Activated CD4-positive, alpha-beta T cell treated with anti-CD3 and anti-CD28 coated beads, Interleukin-2, amount 50 U/mL, for 24 hours (primary cell): ENCODE measurements at places on chromosomes 12 and 14.

DNA sequence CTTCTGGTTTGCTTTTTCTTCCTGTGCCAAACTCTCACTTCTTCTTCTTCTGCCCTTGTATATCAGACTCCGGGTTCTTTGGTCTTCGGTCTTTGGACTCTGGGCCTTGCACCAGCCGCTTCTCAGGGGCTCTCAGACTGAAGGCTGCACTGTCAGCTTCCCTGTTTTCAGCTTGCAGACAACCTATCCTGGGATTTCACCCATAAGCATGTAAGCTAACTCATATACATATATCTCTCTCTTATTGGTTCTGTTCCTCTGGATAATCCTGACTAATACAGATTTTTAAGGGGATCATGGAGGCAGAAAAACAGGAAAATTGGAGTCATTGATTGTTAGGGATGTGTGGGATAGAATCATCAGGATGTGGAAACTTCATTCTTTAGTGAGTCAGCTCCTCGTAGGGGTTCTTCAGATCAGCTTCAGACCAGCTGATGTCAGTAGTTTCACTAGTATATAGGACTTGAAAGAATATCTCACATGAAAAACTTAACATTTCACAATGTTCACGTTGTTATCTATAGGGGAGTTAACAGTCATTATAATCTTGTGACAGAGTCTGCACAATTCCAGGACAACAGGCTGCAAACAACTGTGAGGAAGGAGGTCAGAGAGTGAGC, 102.9 kb downstream of the RASSF9 start:
- no peak for DNase-seq

DNA sequence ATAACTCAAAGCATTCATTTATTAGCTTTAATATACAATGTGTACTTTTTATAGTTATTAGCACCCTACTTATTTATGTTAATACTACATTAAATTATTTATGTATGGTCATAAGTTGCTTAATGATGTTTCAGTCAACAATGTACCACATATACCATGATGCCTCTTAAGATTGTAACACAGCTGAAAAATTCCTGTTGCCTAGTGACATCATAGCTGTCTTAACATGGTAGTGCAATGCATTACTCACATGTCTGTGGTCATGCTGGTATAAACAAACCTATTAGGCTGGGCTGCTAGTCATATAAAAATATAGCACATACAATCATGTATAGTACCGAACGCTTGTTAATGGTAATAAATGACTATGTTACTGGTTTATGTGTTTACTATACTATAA, 120.4 kb downstream of the ANO6 start:
- DNase-seq, result no peak

DNA sequence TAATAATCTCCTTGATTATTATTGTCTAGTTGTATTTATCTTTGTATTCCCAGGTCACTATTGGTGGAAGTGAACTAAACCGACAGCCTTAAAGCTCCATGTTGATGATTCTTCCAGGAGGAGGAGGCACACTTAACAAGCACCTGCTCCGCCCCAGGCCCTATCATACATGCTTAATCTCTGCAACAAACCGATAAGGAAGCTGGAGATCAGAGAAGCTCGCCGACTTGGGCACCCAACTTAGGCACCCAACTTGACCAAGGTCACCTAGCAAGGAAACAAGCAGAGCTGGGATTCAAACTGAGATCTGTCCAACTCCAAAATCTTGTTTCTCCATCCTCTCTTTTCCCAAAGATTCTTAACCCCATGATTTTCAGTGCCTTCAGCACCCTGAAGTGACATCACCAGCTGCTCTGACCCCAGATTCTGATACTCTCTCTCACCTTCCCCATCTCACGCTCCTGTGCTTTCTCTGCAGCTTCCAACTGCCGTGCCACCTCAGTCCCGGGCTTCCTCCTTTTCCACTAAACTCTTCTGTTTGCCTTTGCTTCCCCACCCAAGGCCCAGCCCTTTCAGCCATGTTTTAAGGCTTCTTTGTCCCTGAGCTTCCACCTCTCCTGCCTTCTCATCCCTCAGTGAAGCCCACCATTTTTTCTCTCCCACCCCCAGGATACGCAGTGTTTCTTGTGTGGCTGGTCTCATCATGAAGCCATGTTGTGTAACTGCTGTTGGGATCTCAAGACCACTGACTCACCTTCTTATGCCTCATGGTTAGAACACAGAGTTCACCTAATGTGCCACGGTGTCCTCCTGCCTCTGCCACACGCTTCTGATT, 6.6 kb upstream of the KRT18 start:
- no peak for DNase-seq

- no peak for DNase-seq
These were observed 24.9 kb upstream of the RHOJ start for GRCh38 chr14:63179383-63179782.

GRCh38 chr12:58950739-58951100, 30.4 kb upstream of the LRIG3 start:
- no peak for DNase-seq

- DNase-seq, result no peak
These were observed 2.6 kb downstream of the AQP6 start for GRCh38 chr12:49975318-49975761.

- no peak for DNase-seq
These were observed 38.7 kb downstream of the WIF1 start for GRCh38 chr12:65082406-65082805.

DNA sequence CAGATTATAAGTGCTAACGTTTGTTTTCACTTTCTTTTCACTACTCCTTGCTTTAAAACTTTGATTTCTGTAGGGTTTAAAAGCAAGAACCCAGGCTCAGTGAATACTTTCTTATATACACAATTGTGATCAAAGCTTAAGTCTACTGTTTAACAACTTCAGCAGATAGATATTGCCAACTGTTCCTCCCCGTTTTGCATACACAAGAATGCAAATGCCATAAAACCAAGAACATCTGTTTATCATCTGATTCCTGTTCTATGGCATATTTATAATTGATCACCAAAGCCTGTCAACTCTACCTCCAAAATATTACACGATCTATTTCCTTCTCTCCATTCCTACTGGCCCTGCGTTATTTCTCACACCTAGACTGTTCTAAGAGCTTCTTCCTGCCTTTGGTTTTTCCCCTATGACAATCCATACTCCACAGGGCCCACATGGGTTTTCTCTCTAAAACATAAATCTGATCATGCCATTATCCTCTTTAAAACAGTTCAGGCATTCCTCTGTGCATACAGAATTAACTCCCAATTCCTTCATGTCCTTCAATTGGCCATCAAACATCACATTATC, 15.9 kb downstream of the MED13L start:
- no peak for DNase-seq

DNA sequence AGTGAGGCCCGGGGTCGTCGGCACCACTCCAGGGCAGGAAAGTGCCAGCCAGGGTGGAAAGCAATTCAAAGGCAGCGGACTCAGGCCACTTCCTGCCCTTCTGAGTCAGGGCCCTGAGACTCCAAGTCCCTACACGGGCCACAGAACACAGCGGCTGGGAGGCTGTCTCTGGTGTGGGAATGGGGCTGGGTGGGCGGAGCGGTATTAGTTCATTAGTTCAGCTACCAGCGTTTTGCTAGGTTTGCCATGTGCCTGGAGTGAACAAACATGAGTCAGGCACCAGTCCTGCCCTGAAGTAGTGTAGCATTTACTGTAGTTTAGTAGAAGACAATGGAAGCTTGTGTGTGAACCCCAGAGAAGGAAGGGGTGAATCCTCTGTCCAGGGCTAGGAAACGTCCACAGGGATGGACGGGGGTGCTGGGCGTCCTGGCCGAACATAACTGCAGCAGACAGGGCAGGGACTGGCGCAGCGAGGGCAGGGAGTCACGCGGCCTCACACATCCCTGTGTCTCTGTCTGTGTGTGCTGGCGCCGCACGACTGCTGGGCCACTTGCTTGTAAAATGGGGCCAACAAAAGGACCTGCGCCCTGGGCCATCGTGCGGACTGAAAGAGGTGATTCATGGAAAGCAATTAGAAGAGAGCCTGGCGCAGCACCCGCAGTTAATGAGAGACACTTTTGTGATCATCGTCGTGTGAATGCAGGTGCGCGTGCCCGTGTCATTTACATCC, 186.4 kb upstream of the PRMT8 start:
- DNase-seq, result no peak

DNA sequence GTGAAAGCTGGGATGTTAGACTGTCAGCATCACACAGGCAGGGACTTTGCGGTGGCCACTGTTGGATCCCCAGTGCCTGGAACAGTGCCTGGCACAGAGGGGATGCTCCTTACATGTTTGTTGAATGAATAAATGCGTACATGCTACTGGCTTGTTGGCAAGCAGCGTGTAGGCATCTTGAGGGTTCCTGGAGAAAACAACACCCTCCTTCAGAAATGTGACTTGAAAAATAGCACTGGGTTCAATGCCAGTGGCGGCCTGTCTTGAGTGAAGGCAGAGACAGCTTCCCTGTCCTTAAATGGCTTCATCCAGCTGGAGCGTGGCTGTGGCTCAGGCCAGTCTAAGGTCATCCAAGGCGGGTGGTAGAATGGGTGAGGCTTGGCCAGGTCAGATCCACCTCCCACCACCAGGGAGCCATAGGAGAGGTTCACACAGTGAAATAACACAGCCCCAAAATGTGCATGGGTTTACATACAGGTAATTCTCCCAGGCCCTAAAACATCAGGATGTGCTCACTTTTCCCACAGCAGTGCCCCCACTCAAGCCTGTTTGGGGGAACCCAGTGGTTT, 171.4 kb downstream of the PHETA1 start:
- DNase-seq, result no peak

DNA sequence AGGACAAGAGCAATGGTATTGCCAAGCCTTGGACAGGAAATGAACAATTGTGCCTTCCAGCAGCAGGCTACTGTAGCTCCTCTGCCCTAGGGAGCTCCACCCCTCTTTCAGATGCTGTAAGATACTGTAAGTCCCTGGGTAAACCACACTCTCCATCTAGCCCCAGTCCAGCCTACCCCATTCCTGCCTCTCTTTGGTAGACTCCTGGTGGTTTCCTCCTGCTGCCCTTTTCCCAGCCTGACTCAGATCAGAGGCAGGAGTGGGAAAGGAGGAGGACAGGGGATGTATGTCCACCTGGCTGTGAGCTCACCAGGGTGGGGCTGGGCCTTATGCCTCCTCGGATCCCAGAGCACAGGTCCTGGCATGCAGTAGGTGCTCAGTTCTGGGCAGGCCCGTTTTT, 174.6 kb downstream of the ESRRB start:
- no peak for DNase-seq

DNA sequence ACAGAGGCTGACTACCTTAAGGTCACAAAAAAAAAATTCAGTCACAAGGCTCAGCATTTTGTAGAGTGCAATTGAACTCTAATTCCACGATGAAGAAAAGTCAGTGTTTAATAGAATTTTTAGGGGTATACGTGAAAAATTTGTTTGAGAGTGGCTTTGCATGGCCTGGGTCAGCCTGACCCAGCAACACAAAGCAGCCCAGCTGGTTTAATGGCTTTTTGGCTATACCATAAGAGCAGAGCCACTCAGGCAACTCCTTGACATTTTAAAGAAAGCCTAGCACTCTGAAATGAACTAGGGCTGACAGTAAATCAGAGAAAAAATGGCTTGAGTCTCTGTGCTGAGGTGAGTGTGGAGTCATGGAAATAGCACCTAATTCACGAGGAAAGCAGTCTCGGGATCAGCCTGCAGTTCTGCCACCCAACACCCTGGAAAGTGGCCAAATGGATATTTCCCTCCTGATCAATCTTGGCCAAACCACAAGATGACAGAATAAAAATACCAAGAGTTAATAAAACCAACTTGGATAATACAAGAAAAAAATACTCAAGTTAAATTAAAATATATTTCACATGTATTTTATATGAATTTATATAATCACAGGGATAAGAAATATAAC, 59.5 kb downstream of the GALNT4 start:
- no peak for DNase-seq

DNA sequence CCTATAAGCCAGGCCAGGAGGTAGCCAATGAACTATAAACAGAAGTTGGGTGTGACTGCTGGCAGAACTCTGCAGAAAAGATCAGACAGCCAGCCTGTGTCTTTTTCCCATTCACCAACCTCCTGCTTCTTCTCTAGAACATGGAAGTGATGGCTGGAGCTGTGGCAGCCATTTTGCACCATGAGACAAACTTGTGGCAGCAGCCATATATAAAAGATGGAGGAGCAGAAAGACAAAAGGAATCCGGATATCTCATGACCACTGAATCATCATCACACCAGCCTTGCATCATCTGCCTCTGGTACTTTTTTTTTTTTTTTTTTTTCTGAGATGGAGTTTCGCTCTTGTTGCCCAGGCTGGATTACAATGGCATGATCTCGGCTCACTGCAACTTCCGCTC, 8.7 kb downstream of the BEGAIN start:
- no peak for DNase-seq

DNA sequence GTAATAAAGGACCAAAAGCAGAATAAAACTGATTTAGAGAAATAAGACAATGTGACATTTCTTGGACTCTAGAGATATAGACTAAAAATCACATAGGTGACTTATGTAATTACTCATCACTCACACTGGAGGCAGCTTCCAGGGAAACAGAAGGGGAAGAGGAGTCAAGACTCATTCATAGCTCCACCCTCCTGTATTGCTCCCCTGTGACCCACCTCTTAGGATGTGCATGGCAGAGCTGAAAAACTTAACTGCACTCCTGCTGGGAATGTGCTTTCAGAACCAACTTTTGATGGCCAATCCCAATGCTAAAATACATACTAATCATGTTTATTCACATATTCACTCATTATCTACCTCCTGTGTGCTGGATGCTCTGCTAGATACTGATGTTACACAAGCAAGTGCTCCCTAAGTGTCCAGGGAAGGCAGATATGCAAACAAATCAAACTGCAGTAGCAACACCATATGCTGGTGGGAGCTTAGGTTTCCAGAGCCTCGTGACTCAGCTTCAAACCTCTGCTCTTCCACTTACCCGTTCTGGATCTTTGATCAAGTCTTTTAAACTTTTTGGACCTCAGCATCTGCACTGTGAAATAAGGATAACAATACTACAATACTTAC, 316.1 kb downstream of the GALC start:
- DNase-seq, result no peak

GRCh38 chr14:59679872-59680271, 103.3 kb upstream of the CCDC175 start:
- no peak for DNase-seq

DNA sequence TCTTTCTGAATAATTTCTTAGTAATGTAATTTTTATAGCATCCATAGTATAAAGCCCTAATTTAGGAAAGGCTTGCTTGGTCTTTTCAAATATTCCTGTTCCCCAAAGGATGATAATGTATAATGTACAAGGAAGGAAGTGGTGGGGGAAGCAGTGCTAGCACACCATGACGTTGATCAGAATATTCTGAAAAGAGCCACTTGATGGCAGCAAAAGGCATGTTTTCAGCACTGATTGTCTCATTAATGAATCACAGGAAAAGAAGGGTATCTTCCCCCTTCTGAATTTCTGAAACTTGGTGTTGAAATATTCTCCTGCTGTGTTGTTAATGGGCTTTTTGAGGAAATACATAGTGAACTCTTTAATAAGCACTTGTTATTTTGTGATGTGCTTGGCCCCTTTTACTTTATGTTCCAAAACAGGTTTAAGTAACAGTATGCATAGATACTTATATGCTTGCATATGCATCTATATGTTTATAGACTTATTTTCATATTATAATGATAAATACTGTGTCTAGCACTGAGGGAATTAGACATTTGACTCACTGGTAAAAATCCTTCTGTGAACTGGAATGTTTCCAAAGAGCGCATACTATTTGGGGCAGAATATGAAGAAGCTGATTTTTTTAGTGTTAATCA, 122.0 kb downstream of the TMEM117 start:
- no peak for DNase-seq
